RCC 7860 (cell line): ENCODE measurements at places on chromosomes 1 and 21.

DNA sequence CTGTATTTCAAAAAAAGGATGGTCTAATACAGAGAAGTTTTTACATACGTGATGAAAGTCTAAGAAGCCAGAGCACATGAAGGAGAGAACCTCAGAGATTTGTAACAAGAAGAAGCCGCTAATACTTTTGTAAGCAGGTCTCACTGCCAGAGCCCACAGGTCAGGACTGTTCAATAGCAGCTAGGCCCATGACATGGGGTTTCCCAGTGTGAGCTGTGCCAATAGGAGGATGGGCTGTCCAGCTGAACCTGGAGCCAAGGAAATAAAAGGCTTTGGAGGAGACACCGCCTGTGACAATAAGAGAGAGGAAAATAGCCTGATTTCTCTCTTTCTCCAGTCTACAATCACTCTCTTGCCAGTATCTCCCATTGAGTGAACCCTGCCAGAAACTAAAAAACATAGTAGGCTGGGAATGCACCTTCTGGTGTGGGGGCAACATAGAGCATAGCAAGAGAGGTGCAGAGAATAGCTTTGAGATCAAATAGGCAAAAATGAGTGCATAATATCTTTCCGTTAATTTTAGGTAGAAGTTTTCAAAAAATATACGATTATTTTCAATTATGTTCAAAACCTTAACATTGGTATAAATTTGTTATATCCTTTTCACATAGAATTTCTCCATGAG, 360.3 kb downstream of the NEGR1 start:
- no peak for DNase-seq

- no peak for DNase-seq
Measured at GRCh38 chr1:191528275-191528674, 630.0 kb upstream of the RGS18 start.

- DNase-seq: no peak
Measured at GRCh38 chr1:38680801-38681510, 178.6 kb downstream of the RRAGC start.

GRCh38 chr1:203153989-203154821, 21.4 kb downstream of the MYBPH start:
- DNase-seq: peak; percentile 82

DNA sequence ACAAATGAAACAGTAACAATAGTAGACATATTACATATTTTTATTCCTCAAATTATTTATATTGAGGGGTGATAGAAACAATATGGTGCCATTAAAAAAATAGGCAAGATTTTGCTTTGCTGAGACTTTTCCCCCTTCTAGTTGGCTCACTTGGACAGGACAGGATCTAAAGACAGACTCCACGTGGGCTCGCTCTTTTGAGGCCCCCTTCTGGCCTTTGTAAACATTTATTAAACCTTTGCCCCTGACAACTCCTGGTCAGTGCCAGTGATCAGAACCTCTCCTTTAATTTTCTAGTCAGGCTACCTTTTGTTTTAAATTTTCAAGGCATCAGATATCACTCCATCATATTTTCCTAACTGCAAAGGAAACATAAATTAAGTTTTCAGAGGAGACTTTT, 49.7 kb upstream of the IFI44L start:
- DNase-seq: no peak

- DNase-seq: no peak
Measured at GRCh38 chr1:182625719-182626504, 21.7 kb upstream of the RGS16 start.

- no peak for DNase-seq
Measured at GRCh38 chr1:193185901-193186731, at the start of gene B3GALT2. Gene B3GALT2 (minus strand): TSS chr1:193186613. CDS start chr1:193181562, 5,051 bp downstream.

- no peak for DNase-seq
Measured at GRCh38 chr1:246564839-246565750, 966 bp downstream of the TFB2M start.

DNA sequence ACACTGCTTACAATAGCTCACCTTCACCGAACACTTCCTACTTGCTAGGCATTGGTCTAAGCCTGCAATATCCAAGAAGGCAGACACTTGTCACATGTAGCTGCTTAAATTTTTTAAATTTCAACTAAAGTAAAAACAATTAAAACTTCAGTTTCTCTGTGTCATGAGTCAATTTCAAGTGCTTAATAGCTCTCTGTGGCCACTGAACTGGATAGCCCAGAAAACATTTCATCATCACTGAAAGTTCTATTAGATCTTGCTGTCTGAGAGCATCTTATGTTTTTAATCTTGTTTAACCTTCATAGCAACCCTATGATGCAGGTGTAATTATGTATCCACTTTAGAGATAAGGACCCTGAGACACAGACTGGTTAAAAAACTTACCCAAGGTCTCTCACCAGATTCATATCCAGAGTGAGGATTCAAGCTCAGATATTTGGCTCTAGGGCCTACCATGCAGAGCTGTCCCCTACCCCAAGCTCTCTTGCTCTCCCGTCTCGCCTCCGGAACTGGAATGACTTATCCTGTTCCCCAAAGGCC, 2.6 kb upstream of the FCRL6 start:
- peak; percentile 7 for DNase-seq

- DNase-seq: no peak
Measured at GRCh38 chr1:53206735-53207379, 10.2 kb downstream of the CPT2 start.

GRCh38 chr1:26946270-26946669, 14.0 kb downstream of the KDF1 start:
- no peak for DNase-seq

GRCh38 chr1:228226141-228226874, 18.5 kb downstream of the OBSCN start:
- DNase-seq: no peak

- DNase-seq: no peak
Measured at GRCh38 chr1:40530735-40531380, 579 bp upstream of the ZNF684 start.

DNA sequence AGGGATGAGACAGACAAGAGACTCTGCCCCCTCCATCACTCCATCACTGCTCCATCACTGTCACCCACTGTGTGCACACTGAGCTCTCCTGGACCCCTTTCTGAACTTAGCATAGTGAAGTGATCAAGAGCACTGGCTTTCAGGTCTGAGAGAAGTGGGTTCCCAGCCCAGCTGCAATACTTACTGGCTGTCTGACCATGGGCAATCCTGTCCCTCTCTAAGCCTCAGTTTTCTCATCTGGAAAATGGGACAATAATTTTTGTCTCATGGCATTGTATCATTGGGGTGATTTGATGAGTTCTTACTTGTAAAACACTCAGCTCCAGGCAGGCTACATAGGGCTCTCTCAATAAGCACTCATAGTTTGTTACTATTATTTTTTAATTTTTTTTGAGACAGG, 7.5 kb upstream of the RPS6KA1 start:
- DNase-seq: no peak

GRCh38 chr1:18926315-18927081, 24.1 kb upstream of the ALDH4A1 start:
- peak; percentile 97 for DNase-seq

GRCh38 chr1:173996995-173997394, 25.2 kb downstream of the RC3H1 start:
- DNase-seq: peak; percentile 46

DNA sequence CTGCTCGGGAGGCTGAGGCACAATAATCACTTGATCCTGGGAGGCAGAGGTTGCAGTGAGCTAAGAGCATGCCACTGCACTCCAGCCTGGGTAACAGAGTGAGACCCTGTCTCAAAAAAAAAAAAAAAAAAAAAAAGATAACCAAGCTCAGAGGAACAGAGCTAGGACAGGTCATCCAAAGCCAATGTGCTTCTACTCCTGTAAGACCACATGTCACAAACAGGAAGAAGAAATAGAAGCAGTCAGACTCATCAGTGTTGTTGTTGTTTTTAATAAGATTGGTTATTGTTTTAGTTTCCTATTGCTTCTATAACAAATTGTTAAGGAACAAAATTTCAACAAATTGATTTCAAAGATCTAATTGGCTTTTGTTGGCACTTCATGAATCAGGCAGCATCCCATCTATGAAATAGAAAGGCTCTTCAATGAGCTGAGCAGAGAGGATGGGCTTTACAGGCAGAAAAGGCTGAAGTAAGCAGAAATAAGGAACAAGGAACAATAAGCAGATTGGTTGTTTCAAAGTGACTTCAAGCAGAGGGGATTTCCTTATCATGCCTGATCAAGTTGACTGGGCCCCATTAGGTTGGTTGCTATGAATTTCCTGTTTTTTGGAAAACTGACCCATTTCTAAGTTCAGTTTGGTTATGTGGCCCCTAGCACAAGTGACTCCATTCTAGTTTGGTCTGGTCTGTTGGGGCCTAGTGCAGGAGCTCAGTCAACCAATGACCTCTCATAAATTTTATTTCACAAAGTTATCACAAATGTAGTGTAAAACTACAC, 6.0 kb upstream of the AKNAD1 start:
- no peak for DNase-seq

GRCh38 chr1:156241926-156242325, at the start of gene BGLAP:
Gene BGLAP (plus strand): TSS chr1:156242184. CDS start chr1:156242232, 48 bp downstream.
- no peak for DNase-seq

GRCh38 chr1:157437296-157437695, 115.0 kb downstream of the FCRL5 start:
- DNase-seq: no peak

DNA sequence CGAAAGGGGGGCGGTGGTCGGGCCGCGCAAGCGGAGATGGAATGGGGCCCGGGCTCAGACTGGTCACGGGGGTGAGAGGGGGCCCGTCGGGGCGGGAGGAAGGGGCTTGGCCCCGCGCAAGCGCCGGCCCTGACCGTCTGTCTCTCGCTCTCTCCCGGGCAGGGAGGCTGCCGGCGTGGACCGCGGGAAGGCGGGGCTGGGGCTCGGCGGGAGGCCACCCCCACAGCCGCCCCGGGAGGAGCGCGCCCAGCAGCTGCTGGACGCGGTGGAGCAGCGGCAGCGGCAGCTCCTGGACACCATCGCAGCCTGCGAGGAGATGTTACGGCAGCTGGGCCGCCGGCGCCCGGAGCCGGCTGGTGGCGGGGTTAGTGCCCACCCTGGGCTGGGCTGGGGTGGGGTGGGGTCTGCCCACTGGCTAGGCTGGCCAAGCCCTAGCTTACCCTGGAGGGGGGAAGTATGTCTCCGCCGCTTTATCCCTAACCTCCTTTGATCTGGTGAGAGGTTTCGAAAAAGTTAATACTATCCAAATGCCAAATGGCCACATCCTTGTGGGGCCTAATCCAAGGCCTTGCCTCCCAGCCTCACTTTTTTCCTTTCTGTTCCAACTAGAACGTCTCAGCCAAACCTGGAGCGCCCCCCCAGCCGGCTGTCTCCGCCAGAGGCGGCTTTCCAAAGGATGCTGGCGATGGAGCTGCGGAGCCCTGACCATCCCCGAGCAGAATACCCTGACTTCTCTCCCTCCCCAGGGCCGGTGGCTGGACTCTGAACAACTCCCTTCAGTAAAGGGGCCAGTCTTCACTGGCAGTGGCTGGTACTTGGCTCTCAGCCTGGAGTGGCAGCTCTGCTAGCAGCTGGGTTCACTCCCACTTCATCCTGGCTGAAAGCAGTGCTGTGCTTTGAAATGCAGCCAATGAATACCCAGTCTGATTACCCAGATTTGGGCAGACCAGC, 636 bp upstream of the YRDC start:
- peak; percentile 56 for DNase-seq

DNA sequence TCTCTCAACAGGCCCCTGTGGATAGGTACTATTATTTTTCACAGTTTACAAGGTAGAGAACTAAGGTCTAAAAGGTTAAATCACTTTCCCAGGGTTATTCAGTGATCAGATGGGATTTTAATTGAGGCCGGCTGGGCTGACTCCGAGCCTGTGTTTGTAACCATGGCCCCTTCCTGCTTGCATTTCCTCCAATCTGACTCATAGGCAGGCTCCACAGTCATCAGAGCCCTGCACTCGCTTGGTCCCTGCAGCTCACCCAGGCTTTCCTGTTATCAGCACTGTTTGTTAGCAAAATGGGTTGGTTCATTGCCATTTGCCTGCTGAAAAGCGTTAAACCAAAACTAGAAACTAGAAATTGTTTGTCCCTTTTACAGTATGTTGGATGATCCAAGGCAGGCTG, 41.4 kb upstream of the LMX1A start:
- peak; percentile 33 for DNase-seq

- DNase-seq: no peak
Measured at GRCh38 chr1:205973377-205974232, 29.6 kb downstream of the RAB7B start.

DNA sequence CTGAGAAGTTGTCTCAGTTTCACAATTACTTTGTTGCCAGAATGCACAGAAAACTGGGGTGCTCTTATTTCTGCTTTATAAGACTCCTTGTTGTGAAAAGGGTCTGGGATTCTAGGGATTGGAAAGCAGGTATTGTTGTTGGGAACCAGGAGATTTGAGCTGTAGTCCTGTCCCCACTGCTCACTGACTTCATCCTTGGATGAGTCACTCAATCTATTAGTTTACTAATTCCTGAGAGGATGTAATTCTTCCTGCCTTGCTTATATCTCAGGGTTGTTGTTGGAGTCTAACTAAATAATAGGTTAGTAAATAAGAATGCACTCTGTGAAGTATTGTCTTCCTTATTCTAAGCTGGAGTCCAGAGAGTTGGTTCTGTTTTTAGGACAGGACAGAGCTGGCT, 172.5 kb upstream of the GALNT2 start:
- no peak for DNase-seq

GRCh38 chr1:89175601-89176256, at the start of gene GBP7:
Gene GBP7 (minus strand): TSS chr1:89176003. CDS start chr1:89171935, 4,068 bp downstream.
- no peak for DNase-seq

- no peak for DNase-seq
Measured at GRCh38 chr1:221786647-221787046, 44.8 kb upstream of the DUSP10 start.

DNA sequence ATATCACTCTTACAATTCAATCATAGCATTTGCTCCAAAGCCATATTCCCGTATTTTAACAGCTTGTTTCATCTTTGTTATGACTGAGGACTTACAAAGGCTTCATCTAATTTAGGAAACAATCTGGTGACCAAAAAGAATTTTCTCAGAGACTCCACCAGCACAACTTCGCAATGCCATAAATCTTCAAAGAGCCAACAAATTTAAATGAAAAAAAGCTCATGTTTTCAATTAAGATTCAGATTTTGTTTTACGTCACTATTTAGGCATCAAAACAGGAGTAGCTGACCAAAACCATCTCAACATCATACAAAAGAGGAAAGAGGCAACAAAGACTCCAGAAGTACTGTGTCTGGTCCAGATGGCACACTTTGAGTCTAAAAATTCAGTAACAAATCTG, 373.3 kb downstream of the TTLL7 start:
- DNase-seq: no peak
